ENCODE measurements at places on chromosomes 4 and X. TPM values are rescaled to one million over a fixed set of nuclear protein-coding genes. Genes with fewer than 3 reads are reported as not detected.

The MCUB gene
- total RNA-seq, result 37.9 TPM

The OTUD6A gene
- total RNA-seq, result not detected

The EIF1AX gene
- total RNA-seq, result 78.7 TPM

DNA sequence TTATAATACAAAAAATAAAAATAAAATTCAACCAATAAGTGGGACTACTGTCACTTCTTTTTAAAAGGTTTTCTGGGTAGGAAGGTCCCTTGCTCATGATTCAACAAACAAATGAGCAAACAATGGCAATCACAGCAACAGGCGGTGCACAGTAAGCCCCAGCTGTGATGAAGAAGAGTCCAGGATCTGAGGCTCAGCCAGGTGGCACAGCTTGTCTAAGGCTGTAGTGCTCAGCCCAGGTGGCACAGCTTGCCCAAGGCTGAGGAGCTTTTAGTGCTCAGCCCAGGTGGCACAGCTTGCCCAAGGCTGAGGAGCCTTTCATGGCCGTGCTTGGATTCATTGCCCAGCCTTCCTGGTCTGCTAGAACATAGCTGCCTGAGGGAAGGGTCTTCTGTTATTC, 75.0 kb downstream of the ZFYVE28 start:
- H3K4me3 ChIP-seq, result no peak overlapping the region
- DNase-seq, result no peak
- no peak overlapping the region for H3K27ac ChIP-seq

DNA sequence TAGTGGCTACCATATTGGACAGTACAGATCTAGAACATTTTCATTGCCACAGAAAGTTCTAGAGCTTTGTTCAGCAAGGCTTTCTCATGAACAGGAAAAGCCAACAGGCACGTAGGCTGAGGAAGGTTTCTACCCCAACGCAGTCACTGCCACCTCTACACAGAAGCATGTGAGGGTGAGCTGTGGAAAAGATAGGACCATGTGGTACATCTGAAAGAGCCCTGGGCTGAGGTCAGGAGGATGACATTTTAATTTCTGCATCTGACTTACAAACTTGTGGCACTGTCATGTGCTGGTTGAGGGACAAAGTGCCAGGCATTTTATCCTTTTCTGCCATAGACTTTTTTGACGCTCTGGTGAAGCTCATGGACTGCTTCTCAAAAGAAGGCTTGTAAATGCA, 454.2 kb downstream of the BCOR start:
- no peak overlapping the region for H3K27ac ChIP-seq
- H3K4me3 ChIP-seq, result no peak overlapping the region
- H3K36me3 ChIP-seq, result no peaks in the 10 kb centered on the region
- no peak for DNase-seq
- no peaks in the 10 kb centered on the region for H3K27me3 ChIP-seq

- H3K36me3 ChIP-seq, result no peaks in the 10 kb centered on the region
- no peaks in the 10 kb centered on the region for H3K27me3 ChIP-seq
- H3K4me3 ChIP-seq, result peak overlapping the region; percentile 53
Measured at GRCh38 chr4:153151535-153152455, 52.4 kb upstream of the TRIM2 start.
